ENCODE measurements at places on chromosomes 7 and 10. TPM values are rescaled to one million over a fixed set of nuclear protein-coding genes. Genes with fewer than 3 reads are reported as not detected.
A peak's percentile ranks its signal among the peaks of the same experiment; 100 is the strongest.

DNA sequence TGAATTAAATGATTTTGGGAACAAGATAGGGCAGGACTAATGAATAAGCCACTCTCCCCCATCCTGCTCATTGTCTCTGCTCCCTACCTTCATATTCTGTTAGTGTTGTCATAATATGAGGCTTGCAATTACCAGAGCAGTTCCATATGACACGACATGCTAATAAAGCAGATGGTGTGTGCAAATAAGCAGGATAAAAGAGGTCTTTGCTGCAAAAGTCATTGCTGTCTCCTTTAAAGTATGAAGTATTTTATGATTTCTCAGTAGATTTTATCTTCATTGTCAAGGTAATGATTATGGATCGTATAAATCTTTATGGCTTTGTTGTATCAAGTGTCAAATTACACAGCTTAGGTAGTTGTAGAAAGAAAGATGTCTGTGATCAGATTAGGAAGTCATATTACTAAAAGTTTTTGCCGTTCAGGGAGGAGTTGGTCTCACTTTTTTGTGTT is 114.8 kb downstream of the SDK1 start:
- DNase-seq = no peak

- DNase-seq = no peak
These were observed 34.9 kb downstream of the TMEM130 start for GRCh38 chr7:98834949-98835348.

GRCh38 chr10:107010531-107010930 is 154.0 kb downstream of the SORCS1 start:
- no peak for DNase-seq

Gene HOXA4
- not detected for total RNA-seq

Gene ACTL6B
- total RNA-seq = not detected

Gene TUBAL3
- total RNA-seq = 0.31 TPM

Gene CPN1
- total RNA-seq = not detected

Gene MOGAT3
- total RNA-seq = not detected

Gene HHEX
- 4.6 TPM for total RNA-seq

GRCh38 chr10:33478089-33478674 is 143.7 kb upstream of the NRP1 start:
- no peak for DNase-seq

- DNase-seq = peak; percentile 27
These were observed 59.2 kb downstream of the C10orf90 start for GRCh38 chr10:126611303-126611702.

GRCh38 chr10:6474871-6475270 is 105.2 kb downstream of the PRKCQ start:
- DNase-seq = no peak

Gene C10orf120
- total RNA-seq = not detected

Gene CYP17A1
- not detected for total RNA-seq

Gene FXYD4
- not detected for total RNA-seq

- DNase-seq = no peak
These were observed 28.5 kb downstream of the GET4 start for GRCh38 chr7:904847-905246.

- no peak for DNase-seq
These were observed 57.3 kb downstream of the TCF7L2 start for GRCh38 chr10:113007343-113007771.

DNA sequence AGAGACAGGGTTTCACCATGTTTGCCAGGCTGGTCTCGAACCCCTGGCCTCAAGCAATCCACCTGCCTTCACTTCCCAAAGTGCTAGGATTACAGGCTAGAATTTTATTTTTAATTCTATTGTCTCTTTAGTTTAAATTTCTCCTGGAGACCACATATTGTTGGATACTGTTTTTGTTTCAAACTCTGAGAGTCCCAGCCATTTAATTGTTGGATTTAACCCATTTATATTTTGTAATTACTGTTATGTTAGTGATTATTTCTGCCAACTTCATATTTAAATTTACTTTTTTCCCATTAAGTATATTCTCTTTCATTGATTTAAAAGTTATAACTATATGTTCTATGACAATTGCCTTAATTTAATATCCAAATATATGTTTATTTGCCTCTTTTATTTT is 185.6 kb downstream of the ZNF248 start:
- DNase-seq = no peak

GRCh38 chr10:101003639-101004206 is 4.1 kb downstream of the LZTS2 start:
- DNase-seq = no peak

- no peak for DNase-seq
These were observed 3.4 kb downstream of the CPA4 start for GRCh38 chr7:130296221-130296951.

Gene HOXA1
- not detected for total RNA-seq

DNA sequence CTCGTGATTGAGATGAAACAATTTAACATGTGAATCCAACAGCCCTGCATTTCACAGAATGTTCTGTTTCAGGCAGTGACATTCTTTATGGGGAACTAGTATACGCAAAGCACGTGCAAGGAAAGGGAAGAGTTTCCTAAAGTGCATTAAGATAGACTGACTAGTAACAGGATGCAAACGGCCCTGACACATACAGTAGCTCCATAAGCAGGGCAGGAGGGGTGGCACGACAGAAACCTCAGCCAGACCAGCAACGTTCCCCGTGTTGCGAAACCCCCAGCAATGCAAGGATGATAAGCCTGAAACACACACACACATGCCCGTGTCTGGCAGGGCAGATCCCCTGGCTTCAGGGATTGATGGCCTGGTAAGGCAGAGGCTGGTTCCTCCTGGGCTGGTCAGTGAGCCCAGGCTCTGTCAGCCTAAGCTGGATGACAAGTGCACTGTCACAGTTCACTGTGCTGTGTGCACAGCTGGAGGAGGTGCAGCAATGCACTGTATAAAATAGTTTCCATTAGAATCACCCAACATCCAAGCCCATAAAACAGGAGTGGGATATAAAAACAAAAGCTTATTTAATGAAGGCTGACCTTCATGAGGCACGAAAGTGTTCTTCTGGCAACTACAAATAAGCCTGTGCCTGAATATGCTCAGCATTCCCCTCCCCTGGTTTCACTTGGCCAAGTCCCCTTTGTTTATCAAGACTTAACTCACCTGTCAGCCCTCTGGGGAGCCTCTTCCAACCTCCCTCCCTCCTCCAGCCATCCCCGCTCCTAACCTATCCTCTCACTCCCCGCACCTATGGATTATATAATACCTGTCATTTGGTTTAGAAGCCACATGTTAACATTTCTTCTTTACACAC is 88.8 kb downstream of the GSAP start:
- DNase-seq = no peak

Gene OR6B1
- not detected for total RNA-seq

Gene MAGI2
- 8.0 TPM for total RNA-seq

GRCh38 chr10:94216201-94216600 is 146.5 kb downstream of the NOC3L start:
- no peak for DNase-seq

DNA sequence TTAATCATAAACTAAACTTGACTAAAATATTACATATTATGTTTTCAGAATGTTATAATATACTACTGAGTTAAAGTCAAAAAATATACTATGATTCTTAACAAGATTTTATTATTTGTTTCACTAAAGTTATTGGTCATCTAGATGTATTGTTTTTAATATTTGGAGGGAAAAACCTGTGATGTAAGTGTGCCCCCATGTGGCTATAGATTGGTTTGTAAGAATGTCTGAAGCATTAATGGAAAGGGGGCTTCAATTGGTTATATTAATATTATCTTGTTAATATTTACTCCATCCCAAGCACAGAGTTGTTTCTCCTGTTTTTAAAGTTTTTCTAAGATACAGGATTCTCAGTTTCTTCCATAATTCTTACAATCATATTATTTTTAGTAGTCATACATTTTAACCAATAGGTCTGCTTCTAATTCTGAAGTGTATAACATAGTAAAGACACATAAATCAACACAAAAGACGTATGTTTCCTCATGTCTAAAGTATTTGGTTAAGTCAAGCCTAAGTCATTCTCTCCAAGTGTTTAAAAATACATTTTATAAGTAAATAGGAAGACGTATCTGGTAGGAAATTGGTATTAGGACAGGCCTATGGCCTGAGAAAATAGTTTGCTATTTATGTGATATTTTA is 58.0 kb downstream of the GNAT3 start:
- DNase-seq = peak; percentile 49
